ENCODE measurements at places on chromosomes 4 and X.

DNA sequence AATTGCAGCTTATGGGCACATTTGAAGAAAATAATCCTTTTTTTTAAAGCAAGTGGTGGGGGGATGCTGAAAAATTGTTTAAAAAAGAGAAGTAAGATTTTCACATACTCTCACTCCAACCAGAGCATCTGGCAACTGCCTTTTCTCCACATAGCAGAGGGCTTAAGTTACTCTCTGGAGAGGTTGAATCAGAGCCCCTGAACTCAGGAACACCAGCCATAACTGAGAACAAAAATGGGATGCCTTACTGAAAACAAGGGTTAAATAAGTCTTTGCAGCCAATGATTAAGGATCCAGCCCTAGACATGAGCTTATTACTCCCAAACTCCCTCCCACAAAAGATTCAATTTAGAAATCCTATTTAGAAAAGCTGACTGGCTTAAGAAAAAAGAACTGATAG is 27.5 kb downstream of the CASK start:
- no peak for DNase-seq

GRCh38 chrX:54808605-54809483 is 1.3 kb downstream of the MAGED2 start:
- peak; percentile 83 for DNase-seq

DNA sequence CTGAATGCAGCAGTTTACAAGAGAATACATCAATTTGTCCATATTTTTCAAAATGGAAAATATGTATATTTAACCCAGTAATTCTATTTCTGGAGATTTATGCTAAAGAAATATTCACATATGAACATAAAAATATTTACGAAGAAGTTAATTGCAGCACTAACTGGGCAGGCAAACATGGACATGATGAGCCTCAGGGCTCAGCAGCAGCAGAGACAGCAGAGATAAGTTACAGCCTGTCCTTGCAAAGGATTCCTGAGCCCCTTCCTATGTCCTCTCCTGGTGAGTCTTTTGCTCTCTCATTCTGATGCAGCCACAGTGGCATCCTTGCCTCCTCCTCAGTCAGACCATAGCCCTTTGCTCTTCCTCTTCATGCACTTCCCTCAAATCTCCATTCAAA is 680.6 kb upstream of the CPEB2 start:
- DNase-seq, result no peak

GRCh38 chr4:117400039-117400835 is 314.9 kb upstream of the TRAM1L1 start:
- no peak for DNase-seq

GRCh38 chrX:100207331-100208024 is 202.6 kb downstream of the PCDH19 start:
- no peak for DNase-seq

GRCh38 chrX:23749576-23749975 is 6.5 kb upstream of the ACOT9 start:
- DNase-seq, result no peak

DNA sequence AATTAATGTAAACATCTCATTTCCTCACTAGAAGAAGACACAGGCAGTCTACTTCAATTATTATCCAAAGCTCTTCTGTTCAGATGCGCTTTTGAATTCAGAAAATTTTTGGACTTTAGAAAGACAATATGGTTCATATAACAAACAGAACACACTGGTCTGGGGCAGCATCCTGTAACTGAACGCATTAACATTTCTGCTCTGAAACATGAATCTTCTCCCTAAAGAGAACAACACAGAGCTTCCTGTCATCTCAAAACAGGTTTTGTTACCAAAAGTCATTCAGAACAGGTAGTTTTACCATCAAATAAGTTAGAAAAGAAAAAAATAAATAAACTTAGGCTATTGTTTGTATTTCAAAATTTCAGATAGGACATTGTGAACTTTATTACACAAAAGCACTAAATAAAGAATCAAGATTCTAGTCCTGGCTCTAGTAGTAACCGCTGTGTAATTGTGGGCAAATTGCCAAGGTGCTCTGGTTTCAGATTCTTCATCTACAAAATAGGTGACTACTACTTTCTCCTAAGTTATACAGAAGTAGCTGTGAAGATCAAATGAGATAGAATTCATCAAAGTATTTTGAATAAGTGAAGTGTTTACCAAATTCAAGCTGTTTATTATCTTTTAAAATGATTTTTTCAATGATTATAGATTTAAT is 252.3 kb upstream of the RASGEF1B start:
- DNase-seq, result no peak

DNA sequence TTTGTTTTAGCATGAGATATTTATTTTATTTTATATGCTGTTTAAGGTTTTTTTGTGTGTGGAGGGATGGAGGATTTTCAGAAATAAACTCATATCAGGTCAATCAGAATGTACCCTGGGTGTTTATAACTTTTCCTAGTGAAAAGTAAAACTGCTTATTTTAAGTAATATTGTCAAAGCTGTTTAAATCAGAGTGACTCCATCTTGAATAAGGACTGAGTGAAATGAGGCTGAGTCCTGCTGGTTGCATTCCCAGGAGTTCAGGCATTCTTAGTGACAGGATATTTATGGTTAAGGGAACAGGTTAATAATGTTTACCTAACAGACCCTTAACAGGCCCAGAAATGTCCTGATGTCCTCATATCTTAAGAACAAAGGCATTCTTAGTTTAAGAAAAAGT is 1160.9 kb upstream of the PCDH7 start:
- DNase-seq, result no peak

DNA sequence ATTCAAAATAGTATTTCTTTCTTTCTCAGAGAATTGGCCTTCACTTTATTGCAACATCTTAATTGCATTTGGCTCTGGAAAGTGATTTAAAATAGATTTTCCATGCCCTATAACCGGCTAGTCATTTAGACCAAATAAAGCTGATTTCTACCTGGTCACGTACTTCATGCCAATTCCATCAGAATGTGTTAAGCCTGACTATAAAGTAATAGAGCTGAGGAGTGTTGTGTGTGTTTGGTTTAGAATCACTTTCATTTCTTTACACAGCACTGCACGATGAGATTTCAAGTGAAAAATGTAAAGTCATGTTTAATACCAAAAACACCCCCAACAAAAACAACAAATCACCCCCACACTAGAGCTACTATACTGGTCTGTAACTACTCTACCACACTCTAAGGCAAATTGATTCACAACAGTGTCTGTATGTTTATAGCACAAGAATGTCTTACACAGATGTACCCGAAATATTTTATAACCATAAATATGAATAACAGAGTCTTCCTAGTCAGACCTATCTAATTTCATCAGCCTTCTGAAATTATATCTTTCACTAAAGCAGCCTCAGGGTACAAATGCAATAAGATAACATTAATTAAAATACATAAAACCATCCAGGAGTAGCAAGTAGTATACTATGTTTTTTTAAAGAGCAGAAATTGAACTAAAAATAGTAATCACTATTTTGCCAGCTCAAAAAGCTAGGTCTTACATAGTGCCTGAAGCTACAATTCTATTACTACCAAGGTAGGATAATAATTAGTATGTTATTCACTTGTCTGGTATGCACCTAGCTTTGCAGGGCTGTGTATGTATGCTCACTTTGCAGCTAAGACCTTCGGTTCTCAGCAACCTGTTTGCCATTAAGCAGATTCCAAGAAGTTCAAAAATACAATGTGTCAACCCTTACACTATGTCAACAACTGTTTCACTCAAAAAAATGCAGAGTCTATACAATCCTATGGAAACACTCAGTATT is 28.4 kb downstream of the APBB2 start:
- no peak for DNase-seq

- DNase-seq, result no peak
Measured at GRCh38 chr4:128690011-128690410, 119.5 kb upstream of the JADE1 start.

- DNase-seq, result no peak
Measured at GRCh38 chr4:39037491-39037825, 5.2 kb upstream of the TMEM156 start.

DNA sequence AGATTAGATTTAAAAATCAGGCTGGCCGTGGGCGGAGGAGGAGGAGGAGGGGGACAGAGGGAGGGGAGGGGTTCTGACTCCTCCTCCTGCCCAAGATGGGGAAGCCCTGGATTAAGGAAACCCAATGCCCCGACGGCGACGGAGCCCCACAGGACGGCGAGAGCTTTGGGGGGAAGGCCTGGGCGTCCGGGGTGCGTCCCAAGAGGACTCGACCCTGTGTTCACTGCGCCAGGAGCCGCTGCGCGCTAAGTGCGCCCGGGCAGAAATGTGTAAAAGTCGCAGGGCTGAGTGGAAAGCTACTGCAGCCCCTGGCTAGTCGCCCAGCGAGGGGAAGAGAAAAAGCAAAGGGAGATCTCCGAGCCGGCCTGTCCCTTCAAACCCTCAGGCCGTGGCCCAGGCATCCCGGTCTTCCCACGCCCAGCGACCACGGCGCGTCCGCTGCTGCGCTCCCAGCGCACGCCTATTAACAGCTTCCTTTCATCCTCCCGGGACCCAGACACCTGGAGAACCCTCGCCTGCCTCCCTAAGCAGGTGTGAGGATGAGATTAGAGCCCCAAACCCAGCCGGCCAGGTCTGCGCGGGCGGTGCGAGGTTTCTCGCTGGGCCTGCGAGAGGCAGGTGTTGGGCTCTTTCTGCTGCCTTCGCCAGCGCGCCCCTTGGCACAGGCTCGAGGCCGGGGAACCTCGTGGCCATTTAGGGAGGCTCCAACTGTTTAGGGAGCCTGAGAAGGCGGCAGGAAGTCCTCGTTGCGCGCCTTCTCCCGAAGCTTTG is 1.4 kb upstream of the RPS6KA3 start:
- DNase-seq, result peak; percentile 40

DNA sequence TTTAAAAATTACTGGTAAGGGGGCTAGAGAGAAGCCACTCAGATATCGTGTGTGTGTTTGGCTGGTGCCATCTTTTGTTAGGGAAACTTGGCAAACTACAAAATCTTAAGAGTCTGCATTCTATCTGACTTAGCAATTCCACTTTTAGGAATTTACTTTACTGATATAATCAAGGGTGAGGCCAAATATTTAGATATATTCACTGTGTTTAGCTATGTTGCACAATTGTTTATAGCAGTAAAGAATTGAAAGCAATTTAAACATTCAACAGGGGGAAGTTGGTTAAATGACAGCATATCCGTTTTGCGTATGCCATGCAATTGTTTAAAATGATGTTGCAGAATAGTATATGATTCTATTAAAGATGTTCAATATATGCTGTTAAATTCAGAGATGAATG is 6.4 kb upstream of the HERC3 start:
- DNase-seq, result no peak

- peak; percentile 15 for DNase-seq
Measured at GRCh38 chr4:85127653-85128052, 161.2 kb upstream of the WDFY3 start.

- no peak for DNase-seq
Measured at GRCh38 chrX:137746289-137746688, 180.4 kb downstream of the ZIC3 start.

DNA sequence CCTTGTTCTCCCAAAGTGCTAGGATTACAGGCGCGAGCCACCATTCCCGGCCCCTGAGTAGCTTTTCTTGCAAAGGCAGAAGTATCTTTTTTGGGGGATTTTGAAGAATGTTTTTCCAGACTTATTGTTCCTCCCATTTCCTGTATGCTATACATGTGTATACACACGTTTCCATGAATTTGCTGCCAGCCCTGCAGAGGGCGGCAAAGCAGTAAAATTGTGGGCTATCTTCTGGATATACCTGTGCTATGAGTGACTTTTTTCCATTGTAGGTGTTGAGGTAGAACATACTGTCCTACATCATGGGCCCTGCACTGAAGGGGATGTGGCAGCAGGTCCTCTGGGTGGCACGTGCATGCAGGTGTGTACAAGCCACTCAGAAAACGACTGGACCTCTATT is 16.9 kb upstream of the MED28 start:
- DNase-seq, result no peak

GRCh38 chr4:84964995-84965552 is 1.4 kb downstream of the WDFY3 start:
- DNase-seq, result no peak

DNA sequence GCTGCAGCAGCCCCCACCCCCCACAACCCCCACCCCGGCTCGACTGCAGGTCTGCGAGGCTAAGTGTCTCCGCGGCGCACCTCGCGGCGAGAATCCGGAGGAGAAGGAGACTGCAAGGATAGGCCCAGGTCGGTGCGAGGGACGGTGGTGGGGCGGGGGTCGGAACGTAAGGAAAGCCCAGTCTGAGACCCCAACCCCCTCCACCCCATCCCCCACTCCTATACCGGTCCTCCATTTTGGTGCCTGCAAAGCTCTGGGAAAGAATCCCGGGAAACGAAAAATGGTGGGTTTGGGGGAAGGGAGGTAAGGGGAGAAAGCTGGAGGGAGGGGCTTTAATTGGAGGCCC is 614 bp downstream of the BEX3 start:
- DNase-seq, result no peak

GRCh38 chrX:71935476-71935875 is 24.8 kb downstream of the NHSL2 start:
- no peak for DNase-seq

DNA sequence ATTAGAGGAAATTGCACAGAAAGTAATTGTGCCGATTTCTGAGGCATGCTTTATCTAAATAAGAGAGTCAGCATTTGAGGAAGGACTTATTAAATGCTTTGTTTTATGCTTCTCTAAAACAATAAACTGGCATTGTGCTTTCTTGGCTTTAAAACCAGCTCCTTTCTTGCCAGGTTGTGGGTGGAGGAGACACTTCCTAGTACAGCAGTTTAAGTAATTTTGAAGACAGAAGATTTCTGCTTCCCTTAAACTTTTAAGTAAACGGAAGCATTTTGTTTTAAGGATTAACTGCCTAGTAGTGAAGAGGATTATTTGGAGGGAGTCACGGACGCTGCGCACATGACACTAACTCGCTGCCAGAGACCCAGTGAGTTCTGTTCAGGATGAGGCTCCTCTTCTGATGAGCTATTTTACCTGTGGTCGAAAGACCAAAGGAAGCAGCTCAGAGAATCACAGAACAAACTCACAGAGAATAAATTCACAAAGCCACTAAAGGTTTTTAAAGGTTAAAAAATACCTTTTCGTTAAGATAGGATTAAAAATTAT is 169.5 kb downstream of the TLL1 start:
- DNase-seq, result no peak

- DNase-seq, result no peak
Measured at GRCh38 chrX:40471965-40472648, 108.7 kb upstream of the ATP6AP2 start.

GRCh38 chrX:3811331-3812311 is 98.2 kb upstream of the PRKX start:
- DNase-seq, result peak; percentile 22

- DNase-seq, result no peak
Measured at GRCh38 chr4:52635130-52635529, 24.0 kb downstream of the USP46 start.

DNA sequence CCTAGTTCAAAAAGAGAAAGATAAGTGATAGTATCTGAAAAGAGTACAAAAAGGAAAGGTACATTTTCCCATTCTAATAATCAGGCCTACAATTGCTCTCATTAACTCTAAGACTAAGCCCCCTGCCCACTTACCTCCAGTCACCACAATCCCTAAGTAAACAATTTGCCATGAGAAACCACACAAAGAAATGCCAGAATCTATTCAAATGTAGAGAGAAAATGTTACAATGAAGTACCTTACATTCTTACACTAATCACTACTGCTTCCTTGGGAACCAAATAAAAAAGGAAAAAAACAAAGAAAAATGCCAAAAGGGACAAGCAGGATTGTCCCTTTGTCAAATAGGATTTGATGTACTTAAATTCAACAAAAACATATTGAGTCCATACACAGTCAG is 188.2 kb upstream of the NRK start:
- no peak for DNase-seq

All from memory B cell (primary cell).